NCI-H526 (cell line): ENCODE measurements at places on chromosomes 16 and 17.

DNA sequence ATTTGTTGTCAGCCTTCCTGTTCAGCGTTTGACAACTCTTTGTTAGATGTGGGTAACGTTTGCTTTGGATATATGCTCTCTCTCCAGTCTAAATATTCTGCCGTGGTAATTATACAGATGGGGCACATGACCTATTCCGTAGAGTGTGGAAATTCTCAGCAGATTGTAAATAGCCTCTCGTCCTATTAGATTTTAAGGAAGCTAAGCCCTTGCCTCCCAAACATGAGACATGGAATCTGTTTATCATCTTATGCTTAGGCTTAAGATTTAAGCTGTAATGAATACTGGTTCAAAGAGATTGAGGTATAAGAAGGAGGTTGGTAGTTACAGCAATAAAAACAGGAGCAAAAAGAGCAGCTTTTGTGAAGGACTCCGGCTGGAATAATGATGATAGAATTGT, 87.4 kb downstream of the RBFOX1 start:
- no peak for DNase-seq

DNA sequence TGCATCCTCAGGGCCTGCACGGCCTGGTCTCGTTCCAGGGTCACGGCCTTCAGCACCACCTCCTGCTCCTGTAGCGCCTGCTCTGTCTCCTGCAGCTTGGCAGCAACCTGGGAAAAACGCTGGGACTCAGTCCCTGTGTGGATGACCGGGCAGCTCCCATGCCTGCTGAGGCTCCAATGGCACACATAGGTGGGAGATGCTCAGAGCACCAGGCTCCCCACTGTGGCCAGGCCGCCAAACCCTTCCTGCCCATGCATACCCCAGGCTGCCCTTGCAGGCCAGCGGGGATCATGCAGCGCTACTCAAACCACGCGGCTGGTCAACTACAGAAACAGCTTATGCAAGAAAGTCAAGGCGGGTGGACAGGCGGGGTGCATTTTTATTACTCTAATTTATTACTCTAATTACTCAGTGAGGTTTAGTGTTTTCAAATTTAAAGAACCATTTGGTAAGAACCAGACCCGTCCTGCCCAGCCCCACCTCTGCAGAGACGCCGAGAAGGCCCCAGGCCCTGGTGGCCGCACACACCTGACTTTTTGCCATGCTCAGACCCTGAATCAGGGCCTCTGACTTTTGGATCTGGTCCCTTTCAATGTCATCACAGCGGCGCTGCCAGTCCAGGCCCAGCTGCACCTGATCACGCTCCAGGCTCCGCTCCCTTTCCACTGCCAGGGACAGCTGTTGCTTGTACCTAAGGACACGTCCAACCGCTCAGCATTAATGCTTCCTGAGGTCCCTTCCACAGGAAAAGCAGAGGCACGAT, 34.0 kb downstream of the CCDC57 start:
- no peak for DNase-seq

DNA sequence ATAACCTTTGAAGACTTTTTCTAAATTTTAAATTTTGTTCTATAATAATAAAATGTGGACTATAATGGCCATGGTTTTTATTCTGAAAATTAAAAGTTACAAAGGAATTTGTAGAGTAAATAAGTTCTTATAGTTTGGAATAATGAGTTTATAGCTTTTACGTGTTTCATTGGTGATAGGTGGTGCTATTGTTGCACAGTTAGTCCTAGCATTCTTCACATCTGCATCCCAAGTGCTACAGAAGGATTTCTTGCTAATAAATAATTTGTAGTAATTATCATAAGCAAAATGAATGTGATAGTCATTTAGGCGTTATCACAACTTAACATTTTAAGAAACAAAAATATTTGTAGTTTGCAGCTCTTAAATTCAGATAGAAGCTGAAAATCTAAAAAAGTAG, 67.9 kb downstream of the BCAS3 start:
- peak; percentile 13 for DNase-seq

DNA sequence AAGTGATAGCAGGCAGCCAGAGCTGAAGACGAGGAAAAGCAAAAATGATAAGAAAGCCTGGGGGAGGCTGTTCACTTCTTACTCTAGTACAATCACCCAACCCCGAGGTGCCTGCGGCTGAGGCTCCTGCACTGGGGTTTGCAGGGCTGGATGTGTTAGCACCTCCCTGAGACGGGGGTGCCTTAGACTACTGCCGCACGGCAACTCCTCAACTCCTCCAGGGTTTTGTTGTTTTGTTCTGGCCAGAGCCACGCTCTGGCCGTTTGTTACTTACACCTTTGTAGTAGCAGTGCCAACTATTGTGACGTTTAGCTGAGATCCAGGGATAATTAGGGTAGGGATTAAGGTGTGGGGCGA, 51.5 kb downstream of the LDHD start:
- no peak for DNase-seq

GRCh38 chr17:43831633-43832032, 1.3 kb downstream of the MPP3 start:
- no peak for DNase-seq
